CD4-positive, alpha-beta memory T cell (primary cell): ENCODE measurements at places on chromosomes 5 and 9.

GRCh38 chr9:112869917-112870316, 20.8 kb downstream of the SLC46A2 start:
- H3K4me3 ChIP-seq = no peak overlapping the region
- H3K27me3 ChIP-seq = no peaks in the 10 kb centered on the region
- no peak for DNase-seq
- peaks cover 3% of the 10 kb centered on the region for H3K36me3 ChIP-seq
- H3K27ac ChIP-seq = no peak overlapping the region

- H3K4me1 ChIP-seq = no peaks in the 10 kb centered on the region
- H3K27me3 ChIP-seq = no peaks in the 10 kb centered on the region
- H3K36me3 ChIP-seq = no peaks in the 10 kb centered on the region
Measured at GRCh38 chr9:20701060-20701459, 17.0 kb downstream of the FOCAD start.

- H3K36me3 ChIP-seq = peaks cover 33% of the 10 kb centered on the region
- no peak overlapping the region for H3K4me3 ChIP-seq
- no peaks in the 10 kb centered on the region for H3K27me3 ChIP-seq
- no peak for DNase-seq
Measured at GRCh38 chr5:135335031-135335828, 63.8 kb downstream of the MACROH2A1 start.

- H3K27me3 ChIP-seq = no peaks in the 10 kb centered on the region
- H3K4me1 ChIP-seq = no peaks in the 10 kb centered on the region
- H3K36me3 ChIP-seq = peaks cover 3% of the 10 kb centered on the region
- H3K4me3 ChIP-seq = no peak overlapping the region
- DNase-seq = no peak
Measured at GRCh38 chr5:81469676-81470075, 75.7 kb upstream of the ACOT12 start.

DNA sequence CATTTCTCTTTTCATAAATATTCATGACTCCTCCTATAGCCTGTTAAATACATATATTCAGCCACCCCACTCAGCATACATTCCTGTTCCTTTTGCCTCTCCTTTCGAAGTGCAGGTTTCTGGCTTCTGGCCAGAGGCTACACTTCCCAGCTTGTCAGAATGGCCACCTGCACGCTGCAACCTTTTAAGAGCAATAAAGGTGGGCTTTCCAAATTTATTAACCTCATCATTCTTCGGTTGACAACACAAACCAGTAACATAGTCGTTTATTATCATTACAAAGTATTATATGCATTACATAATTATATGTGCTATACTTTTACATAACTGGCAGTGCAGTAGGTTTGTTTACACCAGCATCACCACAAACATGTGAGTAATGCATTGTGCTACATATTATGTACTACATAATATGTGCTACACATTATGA, 16.5 kb upstream of the TMEM171 start:
- no peaks in the 10 kb centered on the region for H3K36me3 ChIP-seq
- H3K27me3 ChIP-seq = peaks cover 2% of the 10 kb centered on the region
- no peak for DNase-seq
- H3K4me1 ChIP-seq = no peaks in the 10 kb centered on the region
- H3K4me3 ChIP-seq = no peak overlapping the region

- no peak for DNase-seq
- H3K27ac ChIP-seq = no peak overlapping the region
- H3K4me1 ChIP-seq = no peaks in the 10 kb centered on the region
- no peaks in the 10 kb centered on the region for H3K36me3 ChIP-seq
- H3K27me3 ChIP-seq = no peaks in the 10 kb centered on the region
- no peak overlapping the region for H3K4me3 ChIP-seq
Measured at GRCh38 chr5:102511666-102512065, 12.9 kb upstream of the SLCO6A1 start.
